ENCODE measurements at places on chromosomes 2 and 18. TPM values are rescaled to one million over a fixed set of nuclear protein-coding genes. Genes with fewer than 3 reads are reported as not detected.

Gene DOK1
- 3.4 TPM for total RNA-seq

DNA sequence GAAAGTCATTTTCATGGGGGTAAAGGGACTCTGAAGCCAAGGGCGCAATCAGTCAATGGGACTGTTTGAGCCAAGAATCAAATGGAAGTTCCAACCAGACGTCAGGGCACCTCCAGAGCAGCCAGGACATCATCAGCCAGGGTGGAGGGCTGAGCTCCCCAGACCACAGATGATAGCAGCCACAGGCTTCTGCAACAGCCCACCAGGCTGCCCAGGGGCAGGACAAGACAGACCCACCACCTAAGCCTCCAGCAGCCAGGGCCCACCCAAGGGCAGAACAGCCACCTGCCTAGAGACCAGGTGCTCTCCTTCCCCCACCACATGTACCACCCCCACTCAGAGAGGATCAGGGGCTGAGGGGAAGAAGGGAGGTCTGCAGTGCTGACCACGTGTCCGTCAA is 53.8 kb upstream of the SLC66A3 start:
- DNase-seq, result no peak

Gene BCL2L11
- 3.7 TPM for total RNA-seq

- no peak for DNase-seq
These were observed 31.9 kb upstream of the RPIA start for GRCh38 chr2:88659538-88659915.

Gene VSNL1
- total RNA-seq, result 23.1 TPM

Gene POTEJ
- not detected for total RNA-seq

DNA sequence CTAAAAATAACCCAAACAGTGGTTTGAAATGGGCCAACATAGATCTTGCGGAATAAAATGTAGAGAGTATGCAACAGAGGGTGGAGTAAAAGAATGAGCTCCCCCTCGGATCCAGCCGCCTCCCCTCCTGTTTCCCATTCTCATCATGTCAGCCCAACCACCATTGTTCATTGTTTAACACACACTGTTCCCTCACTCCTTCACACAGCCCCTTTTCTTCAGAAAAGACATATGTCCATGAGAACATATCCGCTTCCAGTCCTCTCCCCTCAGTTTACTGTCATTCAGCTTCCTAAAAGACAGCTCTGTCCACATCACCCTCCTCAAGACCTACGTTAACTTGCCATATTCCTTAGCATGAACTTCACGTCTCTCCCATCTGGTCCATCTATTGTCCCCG is 62.9 kb upstream of the SERTAD2 start:
- no peak for DNase-seq

Gene TBR1
- total RNA-seq, result 53.7 TPM

DNA sequence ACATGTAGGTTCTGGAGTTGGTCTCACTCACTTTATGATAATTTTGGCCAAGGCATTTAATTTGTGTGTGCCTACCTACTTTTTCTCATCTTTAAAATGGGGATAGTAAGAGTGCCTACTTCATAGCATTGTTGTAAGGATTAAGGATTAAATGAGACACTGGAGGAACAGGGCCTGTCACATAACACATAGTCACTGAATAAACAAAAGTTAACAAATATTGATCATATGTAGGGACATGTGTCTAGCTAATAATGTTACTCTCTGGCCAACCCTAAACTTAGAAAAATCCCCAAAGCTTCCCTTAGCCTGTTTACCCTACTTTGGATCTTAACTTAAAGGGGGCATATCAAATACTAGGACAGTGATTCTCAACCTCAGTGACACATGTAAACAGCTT is 169.9 kb downstream of the MYO1B start:
- DNase-seq, result no peak

Gene CHRND
- not detected for total RNA-seq

Gene ALLC
- total RNA-seq, result not detected

GRCh38 chr2:234606896-234607295 is 110.0 kb upstream of the ARL4C start:
- DNase-seq, result no peak

DNA sequence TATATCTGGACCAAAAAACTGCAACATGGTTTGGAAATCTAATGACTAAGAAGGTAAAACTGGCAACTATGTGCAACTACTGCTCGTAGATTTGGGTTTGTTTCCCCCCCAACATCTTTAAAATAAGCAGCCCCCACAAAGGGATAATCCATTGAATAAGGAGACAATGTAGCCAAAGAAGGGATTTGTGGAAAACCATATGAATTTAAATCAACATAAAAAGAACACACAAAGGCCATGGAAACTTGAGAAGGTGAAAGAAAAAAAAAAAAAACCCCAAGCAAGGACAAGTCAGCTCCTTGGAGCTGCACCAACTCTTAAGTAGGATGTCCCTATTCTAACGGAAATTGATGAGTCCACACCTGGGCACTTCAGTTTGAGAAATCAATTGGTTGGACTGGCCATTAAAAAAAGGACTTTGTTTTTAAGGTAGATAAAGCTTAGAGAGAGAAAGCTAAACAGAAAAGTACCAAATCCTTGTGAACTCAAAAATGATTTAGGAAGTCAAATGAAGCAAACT is 53.7 kb upstream of the ST8SIA5 start:
- DNase-seq, result no peak

DNA sequence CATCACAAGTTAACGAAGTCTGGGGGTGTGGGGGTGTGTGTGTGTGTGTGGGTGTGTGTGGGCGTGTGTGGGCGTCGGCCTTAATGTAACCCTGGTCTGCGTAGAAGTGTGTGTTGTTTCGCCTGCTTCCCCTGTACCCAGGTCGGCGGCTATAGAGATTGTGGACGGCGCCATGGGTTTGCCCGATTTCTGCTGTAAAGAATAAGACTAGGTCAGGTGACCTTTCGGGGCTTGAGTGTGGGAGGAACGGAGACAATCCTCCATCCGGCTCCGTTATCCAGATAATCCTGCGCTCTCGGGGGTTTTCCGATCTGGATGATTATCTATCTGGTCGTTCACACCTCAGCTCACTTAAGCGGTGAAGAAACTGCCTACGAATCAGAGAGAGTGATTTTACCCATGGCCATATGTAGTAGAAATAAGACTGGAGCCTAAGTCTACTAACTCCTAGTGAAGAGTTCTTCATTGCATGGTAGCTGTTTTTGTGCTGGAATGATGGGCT is 543 bp downstream of the HADHB start:
- no peak for DNase-seq

DNA sequence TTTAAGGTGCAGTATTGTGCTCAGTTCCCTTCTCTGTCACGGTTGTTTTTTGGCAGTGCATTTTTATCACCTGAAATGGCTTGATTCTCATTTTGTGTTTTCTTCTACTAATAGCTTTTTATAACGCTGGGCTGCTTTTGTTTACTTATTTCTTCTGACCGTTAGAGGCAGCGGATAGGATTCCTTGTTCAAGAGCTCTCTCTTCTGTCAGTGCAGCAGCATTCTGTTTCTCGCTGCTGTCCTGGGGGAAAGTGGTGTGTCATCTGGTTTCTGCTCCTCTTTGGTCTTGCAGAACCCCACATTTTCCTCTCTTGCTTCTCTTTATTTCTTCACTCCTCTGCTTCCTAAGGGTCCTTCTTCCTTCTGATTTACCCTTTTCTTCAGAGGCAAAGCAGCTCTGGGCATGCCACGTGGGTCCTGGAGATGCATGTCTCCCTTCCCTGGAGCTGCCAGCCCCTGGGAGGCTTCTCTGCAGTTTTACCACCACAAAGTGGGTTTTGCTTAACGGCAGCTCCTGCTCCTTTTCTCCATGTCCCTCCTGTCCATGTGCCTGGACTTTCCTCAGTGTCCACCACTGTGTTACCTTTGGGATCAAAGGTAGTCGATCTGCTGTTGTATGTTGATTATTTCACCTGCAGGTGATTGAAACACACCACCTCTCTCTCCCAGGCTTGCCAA is 47.3 kb upstream of the SNTG2 start:
- DNase-seq, result no peak

DNA sequence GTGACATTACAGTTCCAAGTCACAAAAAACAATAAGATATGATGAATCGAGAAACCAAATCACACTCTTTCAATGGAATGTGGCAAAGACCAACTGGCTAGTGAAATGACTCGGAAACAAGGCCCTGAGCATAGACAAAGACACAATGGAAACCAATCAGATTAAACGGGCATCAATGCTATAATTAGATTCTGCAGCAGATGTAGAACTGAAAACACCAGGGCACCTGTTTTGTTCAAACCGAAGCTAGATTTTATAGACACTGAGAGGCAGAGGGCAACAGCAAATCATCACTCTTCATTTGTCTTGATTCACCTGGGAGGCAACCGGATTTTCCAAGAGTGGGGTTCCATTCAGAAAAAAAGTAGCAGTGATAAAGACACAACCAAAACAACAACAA is 92.8 kb upstream of the BARD1 start:
- no peak for DNase-seq

Gene CRYGC
- not detected for total RNA-seq

- no peak for DNase-seq
These were observed 387.8 kb downstream of the ZNF521 start for GRCh38 chr18:24964216-24964615.

Gene FAM237A
- not detected for total RNA-seq

DNA sequence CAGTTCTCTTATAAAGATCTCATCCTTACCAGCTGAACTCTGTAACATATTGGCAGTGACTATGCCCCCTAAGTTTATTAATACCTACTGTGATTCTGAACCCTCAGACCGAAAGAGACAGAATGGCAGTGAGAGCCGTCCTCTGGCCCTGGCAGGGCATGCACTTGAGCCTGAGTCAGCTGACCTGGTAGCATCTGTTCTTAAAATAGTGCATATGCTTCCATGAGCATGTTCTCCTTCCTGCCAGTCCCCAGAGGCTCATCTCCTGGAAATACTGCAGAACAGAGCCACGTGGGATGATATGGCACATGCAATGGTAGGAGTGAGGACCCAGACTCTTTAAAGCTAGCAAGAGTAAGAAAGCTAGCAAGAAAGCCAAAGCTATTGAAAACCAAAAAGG is 59.0 kb downstream of the RASGRP3 start:
- no peak for DNase-seq

DNA sequence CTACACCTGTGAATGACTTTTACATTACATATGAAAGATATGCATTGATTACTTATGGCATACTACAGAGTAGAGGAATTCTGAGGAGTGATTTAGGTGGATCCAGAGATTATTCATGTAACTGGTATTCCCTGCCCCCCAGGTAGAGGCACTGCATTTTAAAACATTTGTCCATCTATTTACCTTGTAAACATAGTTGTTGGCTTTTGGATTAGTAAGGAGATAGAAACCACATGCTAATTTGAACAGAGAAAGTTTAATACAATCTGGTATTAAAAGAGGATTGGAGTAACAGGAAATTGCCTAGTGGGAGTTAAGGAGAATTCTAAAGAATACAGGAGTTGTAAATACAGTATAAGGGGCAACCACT is 15.9 kb downstream of the GALNT3 start:
- DNase-seq, result no peak

- DNase-seq, result no peak
These were observed 39.3 kb upstream of the ITSN2 start for GRCh38 chr2:24399434-24400206.
